ENCODE measurements at places on chromosomes 6 and 20.
A peak's percentile ranks its signal among the peaks of the same experiment; 100 is the strongest.

GRCh38 chr6:130372786-130373185, 7.0 kb downstream of the TMEM200A start:
- no peak for DNase-seq

DNA sequence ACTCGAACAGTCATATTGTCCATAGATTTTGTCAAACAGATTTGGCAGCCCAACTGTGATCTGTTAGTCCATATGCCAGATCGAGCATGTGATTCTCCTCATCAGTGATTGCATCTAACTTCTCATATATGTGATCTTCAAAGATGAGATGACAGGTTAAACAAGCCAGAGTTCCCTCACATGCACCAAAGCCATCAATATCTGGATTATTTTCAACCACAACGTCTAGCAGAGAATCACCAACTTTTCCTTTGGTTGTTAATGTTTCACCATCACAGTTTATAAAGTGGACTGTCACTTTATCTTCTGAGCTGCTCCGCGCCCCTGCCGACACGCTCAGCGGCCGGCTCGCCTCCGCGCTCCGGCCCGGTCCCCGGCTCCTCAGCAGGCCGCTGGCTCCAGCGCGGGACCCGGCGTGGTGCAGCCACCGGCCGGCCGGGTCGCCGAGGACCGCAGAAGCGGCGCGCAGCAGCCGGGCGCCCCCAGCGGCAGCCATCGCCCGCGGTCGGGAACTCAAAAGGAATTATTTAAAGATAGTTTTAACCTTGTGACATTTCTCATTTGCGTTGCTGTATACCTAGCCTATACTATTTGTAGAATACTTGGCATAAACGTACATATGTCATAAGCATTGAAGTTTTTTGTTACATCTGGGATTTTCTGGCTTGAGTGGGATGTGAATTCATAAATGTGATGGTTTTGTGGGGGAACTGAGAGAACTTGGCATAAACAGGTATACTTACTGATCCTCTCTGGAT, 40.1 kb upstream of the DYNLRB1 start:
- DNase-seq = peak; percentile 44

DNA sequence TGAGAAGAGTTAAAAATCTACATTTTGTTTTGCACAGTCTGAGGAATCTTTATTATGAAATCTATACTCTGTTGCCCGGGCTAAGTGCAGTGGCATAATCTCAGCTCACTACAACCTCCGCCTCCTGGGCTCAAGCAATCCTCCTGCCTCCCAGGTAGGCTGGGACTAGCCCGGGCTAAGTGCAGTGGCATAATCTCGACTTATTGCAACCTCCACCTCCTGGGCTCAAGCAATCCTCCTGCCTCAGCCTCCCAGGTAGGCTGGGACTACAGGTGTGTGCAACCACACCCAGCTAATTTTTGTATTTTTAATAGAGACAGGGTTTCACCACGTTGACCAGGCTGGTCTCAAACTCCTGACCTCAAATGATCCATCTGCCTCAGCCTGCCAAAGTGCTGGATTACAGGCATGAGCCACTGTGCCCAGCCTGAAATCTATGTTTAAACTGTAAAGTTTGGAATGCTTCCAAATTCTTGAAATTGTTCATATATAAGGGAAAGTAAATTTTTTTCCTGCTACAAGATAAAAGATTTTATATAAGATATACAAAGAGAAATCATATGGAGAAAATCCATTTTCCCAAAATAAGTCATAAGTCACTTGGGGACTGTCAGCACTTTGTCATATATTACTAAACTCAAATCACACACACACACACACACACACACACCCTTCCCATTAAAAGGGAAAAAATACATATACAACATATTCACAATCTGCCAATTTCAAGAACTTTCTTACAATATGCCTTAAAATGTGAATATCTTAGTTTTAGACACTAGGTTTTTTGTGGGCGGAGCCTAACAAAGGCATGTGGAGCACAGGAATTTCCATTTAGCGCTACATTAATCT, 19.4 kb downstream of the PTPRK start:
- no peak for DNase-seq

- no peak for DNase-seq
Measured at GRCh38 chr6:24799541-24799915, 811 bp upstream of the ARMH2 start.

GRCh38 chr20:47490795-47491194, 10.9 kb upstream of the NCOA3 start:
- peak; percentile 65 for DNase-seq

GRCh38 chr20:45911486-45912343, at the start of gene PLTP:
Gene PLTP (minus strand): TSS chr20:45912155. CDS start chr20:45911452, 703 bp downstream.
- DNase-seq = peak; percentile 80

DNA sequence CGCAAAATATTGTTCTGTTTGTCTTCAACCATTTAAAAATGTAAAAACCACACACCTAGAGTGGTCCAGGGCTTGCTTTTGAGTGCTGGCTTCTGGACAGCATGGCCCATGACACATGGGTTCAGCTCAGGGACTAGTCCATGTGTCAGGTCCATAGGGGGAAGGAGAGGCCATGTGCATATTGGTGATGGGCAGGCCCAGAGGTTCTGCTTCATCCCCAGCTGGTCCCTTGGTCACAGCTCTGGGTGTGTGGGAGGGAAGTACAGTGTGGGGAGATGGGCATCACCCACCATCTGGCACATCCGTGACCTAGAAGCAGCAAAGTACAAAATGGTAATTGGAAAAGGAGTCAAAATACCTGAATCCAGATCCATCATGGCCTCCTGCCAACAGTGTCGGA, 50.7 kb downstream of the STK35 start:
- DNase-seq = no peak

GRCh38 chr20:42204109-42204660, 586.0 kb upstream of the CHD6 start:
- peak; percentile 14 for DNase-seq

DNA sequence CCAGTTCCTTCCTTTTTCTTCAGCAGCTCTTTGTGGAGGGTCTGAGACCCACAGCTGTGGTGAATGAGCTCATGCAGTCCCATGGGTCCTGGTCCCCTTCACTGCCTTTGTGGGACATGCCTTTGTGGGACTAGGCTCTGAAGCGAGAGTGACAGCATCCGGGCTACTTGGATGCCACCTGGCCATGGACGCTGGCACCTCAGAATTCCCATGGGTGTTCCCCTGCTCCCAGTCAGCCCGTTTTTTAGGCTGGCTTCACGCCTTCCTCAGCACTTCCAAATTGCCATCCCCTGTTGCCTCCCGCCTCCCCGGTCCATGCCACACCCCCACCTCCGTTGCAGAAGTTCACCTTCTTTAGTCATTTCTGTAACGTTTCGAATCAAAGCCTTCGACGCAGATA, 45.1 kb downstream of the RAMACL start:
- DNase-seq = no peak
